ENCODE measurements at places on chromosomes 5 and 9. TPM values are rescaled to one million over a fixed set of nuclear protein-coding genes. Genes with fewer than 3 reads are reported as not detected.

Gene NTNG2
- 0.17 TPM for total RNA-seq

Gene SPATA31D1
- total RNA-seq = not detected

DNA sequence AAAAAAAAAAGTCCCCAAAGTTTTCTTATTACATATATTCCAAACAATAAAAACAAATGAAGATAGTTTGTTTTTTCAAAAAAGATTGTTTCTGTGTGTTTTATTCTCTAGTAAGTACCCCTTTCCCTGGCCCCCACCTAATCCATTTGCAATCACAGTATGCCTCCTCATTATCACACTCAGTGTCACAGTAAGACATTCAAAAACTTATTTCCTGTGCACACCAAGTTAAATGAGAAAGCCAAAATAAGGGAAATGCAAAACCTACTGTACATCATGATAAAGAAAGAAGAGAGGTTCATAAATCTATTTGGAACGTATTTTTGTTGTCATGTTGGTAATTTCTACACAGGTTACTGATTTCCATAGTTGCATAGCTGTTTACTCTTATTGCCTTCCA is 62.3 kb downstream of the ST8SIA4 start:
- no peak for DNase-seq

GRCh38 chr9:135610290-135611141 is 28.8 kb downstream of the GLT6D1 start:
- DNase-seq = no peak

DNA sequence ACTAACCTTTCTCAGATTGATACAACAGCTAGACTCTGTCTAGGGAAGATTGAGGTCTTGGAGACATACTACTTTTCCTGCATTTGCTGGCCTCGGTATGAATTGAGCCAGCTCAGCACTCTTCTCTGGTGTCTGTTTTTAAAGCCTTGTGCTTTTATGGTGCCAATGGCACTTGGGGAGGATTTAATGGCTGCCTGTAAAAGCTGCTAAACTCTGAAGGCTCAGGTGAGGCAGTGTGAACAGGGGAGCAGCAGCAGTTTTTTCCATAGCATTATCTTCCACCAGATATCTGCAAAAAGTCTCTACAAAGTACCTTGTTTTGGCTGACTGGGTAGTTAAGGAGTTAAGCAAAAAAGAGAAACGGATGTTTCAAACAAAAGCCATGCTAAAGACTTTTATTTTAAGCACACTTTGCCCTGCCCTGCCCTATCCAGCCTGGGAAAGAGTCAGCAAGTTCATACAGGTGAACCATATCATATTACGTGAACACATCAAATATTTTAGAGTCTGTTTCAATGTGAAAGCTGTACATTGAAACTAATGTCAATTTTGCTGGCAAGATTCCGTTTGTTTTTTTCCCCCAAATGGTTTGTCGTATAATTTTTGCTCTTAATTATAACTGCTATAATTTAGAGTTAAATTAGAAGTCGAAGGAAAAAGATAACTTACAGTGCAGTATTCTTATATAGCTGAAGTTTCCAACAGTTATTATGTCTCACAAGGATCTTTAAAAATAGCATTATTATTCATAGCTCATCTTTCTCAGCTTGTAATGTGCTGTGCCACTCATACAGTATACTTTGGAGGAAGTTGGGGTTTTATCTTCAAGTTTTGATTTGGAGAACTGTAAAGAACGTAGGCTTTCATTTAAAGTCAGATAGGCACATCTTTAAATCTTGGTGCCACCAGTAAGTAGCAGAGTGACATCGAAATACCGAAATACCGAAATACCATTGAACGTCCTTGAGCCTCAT is 424.1 kb upstream of the CD180 start:
- no peak for DNase-seq

- peak; percentile 3 for DNase-seq
Observed at GRCh38 chr5:131952301-131952857, 6.9 kb upstream of the MEIKIN start.

- no peak for DNase-seq
Observed at GRCh38 chr9:9783711-9784110, 829.1 kb downstream of the PTPRD start.

- no peak for DNase-seq
Observed at GRCh38 chr5:174552428-174552827, 172.0 kb upstream of the MSX2 start.

GRCh38 chr5:118220556-118221195 is 767.7 kb downstream of the DTWD2 start:
- DNase-seq = no peak

DNA sequence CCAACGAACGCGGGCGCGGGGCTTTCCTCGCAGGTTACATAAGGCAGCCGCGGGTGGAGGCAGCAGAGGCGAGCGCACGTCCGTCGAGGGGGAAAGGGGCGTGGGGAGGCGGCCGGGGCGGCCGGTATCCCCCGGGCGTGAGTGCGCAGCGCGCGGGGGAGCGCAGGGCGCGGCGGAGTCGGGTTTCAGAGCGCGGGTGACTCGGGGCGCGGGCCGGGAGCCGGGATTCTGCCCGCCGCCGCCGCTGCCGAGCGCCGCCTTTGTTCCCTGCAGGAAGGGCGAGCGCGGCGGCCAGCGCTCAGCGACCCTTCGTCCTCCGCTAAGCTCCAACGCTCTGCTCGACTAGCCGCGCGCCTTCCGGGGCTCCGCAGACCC is at the start of gene COL15A1:
Gene COL15A1 (plus strand): TSS at position 226 of the 375 bp plus-strand sequence. CDS start 155 bp downstream, outside the sequence.
- no peak for DNase-seq

- no peak for DNase-seq
Observed at GRCh38 chr5:143130613-143131305, 272.7 kb downstream of the NR3C1 start.

DNA sequence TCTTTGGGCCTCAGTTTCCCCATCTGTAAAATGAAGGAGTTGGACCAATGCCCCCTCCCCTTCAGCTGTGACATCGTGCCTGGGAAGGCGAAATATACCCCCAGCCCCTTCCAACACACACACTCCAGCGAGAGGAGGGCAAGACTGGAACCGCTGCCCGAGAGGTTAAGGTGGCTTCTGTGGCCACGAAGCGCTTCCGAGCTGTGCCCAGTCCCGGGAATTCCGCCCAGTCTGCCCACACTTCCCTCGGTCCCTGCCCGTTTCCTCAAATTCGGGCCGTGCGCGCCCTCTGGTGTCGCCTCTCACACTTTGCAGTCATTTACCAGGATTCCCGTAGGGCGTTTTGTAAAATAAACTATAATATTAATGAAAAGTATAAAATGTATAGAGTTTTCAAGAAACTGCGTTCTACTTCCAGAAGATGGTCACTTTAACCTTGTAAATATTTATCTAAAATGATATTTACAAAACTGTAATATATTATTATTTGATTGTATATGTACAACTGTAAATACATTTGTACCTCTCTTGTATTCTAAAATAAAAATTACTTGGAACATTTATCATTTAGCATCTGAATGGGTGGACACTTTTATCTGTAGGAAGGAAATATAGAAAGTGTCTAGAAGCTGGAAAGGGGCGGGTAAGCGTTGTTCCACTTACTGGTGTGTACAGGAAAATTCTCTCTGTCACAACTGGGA is 11.0 kb upstream of the EXOSC2 start:
- peak; percentile 60 for DNase-seq

GRCh38 chr9:109107402-109108240 is 12.1 kb downstream of the TMEM245 start:
- peak; percentile 82 for DNase-seq

GRCh38 chr9:87861332-87861731 is 21.3 kb upstream of the SPATA31E1 start:
- DNase-seq = no peak

DNA sequence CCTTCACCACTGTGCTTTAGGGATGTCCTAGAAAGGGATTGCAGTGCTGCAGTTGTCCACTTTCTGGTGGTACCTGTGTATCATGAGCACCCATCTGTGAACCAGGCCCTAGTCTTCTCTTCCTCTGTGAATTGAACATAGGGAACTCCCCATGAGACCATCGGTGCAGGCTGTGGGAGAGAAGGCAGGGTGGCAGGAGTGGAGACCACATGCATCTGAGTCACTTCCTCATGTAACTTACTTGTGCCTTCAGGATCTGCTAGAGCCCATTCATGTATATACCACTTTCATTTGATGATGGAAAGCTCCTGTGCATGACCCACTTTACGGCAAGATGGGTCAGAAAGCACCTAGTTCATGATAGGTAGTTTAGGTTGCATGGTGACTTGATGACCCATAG is 478.1 kb upstream of the CDH9 start:
- DNase-seq = no peak

Measured in renal cortical epithelial cell (primary cell).